HCEC 1CT (cell line): ENCODE measurements at places on chromosomes 2 and 18.

GRCh38 chr2:20182241-20182931 is 42.5 kb downstream of the SDC1 start:
- peak; percentile 43 for DNase-seq

DNA sequence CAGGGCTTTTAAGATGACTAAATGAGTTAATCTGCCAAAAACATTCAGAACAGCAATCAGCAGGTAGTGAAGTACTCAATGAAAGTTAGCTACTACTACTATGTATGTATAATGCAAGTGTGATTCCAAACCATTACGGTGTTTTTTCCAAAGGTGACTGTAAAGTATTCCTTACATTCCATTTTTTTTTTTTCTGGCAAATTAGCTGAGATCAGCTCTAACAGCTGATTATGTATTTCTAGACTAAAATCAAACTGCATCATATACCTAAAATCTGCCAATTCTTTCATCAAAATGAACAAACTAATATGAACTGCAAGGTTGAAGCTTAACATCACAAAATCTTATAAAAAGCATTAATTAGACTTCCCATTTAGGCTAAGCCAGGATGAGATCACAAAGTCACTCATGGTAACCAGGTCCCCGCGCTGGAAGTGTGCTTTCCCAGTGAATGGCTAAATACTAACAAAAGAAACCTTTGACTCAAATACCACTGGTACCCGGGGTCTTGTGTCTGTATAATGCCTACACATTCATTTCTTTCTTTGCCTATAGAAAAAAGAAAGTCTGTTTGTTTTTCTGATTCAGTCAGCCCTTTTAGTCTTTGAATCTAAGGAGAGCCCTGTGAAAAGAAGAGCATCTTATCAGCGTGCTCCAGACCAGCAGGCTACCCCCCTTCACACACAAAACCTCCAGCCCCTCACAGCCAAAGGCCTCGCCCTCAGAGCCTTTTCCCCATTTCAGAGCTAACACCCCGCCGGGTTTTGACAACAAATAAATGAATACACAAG is 88.3 kb downstream of the RBMS1 start:
- DNase-seq, result no peak

DNA sequence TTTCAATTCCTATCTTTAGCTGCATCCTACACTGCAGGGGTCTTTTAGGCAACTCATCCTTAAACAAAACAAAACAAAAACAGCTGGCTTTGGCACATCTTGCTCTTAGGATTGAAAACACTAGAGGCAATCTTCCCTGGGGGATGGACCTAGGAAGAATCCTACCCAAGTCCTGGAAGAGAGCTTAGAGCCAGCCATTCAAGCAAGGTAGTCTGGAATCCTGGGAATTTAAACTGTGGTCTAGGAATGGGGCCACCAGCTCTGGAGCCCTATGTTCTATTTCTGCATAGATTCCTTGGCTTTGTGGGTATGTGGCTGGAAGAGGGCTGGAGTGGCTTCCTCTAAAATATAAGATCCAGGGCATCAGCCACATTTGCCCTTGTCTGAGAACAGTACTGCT is 27.7 kb downstream of the MYL1 start:
- DNase-seq, result no peak

DNA sequence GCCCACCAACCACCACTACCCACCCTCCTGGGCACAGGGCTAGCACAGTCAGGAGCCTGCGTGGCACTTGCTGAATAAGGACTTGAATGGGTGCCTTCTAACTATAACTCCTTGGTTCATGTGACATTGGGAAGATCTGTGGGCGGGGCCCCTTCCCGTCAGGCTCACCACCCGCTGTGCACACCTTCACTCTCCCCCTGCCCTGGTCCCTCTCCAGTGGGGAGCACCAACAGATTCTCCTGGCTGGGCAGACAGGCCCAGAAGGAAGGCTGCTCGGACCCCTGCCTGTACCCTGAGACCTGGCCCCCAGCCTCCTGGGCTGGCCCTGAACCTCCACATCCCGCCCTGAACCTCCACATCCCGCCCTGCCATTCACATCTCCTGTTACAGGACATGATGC is 33.4 kb upstream of the POMC start:
- no peak for DNase-seq

DNA sequence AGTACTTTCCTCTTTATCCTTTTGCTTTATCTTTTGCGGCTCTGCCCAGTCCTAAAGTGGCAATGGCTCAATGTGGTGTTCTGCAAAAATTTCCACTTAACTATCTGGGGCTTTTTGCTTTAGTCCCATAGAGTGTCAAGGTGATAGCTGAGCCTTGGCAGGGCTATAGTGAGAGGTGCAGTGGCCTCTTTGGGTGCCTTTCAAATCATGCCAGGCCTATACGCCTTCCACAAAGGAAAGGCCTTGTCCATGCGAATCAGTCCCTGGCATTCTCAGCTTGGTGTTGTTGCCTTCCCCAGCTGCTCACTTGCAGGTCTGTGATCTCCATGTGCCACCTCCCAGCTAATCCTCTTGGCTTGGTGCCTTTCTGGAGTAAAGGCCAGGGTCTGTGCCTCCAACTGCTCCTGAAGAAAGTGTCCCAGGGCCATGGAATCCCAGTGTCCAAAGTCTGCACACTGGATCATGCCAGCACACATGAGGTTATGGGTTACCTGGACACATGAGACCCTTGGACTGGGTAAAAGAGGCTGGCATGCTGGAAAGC is 26.6 kb downstream of the PAX8 start:
- DNase-seq, result no peak

DNA sequence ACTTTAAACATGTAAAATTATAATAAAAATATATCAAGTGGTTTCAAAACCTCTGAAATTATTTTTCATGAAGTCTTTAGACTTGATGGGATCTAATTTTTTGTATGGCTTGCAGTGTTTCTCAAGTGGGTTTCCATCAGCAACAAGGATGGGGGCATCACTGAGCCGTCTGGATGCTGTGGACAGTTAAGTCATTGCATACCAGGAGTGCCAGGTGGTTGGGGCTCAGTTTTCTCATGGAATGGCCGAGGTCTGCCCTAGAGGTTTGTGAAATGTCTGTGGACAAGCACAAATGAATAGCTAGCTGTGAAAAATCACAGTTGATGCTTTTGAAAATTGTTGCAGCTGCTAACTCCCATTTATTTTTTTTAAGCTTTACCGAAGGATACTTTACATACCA is 1.7 kb downstream of the PRELID3A start:
- peak; percentile 13 for DNase-seq

DNA sequence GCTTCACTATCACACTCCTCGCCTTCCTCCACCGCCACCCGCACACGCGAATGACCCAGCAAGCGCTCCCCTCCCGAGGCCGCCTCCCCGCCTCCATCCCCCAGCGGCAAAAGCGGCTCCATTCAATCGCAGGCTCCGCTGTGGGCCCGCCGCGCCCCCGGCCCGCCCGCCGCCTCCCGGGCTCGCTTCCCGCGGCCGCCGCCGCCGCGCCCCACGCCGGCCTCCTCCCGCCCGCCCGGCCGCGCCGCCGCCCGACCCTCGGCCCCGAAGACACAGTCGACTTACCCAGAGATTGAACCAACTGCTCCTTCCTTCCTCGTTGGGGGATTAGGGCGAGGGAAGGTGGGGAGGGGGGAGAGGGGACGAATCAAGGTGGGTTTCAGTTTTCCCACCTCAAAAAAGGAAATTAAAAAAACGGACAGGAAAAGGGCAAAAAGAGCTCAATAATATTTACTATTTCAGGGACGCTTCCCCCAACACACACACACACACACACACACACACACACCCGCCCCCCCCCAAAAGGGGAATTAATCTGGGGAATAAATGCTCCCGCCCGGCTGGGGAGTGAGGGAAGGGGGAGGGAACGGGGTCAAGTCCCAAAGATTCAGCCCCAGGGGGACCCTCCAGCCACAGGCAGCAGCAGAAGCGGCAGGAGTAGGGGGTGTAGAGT is 743 bp downstream of the XPO1 start:
- DNase-seq, result no peak

DNA sequence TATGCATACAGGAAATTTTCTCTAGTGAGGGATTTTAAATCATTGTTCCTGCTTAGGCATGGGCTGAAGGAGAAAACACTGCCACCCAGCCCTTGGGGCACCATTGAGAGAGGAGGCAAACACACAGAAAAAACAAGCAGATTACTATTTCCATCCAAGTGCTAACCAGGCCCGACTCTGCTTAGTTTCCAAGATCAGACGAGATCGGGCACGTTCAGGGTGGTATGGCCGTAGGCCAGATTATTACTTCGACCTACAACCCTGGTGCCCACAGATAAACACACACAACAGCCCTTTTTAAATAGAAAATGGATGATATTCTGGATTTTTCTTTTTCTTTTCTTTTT is 45.4 kb upstream of the RHOB start:
- DNase-seq, result no peak

GRCh38 chr2:64501946-64502345 is 22.2 kb upstream of the AFTPH start:
- no peak for DNase-seq

- DNase-seq, result peak; percentile 55
Measured at GRCh38 chr18:9613550-9614400, 584 bp downstream of the PPP4R1 start.

GRCh38 chr2:235453605-235454151 is 40.2 kb upstream of the AGAP1 start:
- DNase-seq, result no peak

DNA sequence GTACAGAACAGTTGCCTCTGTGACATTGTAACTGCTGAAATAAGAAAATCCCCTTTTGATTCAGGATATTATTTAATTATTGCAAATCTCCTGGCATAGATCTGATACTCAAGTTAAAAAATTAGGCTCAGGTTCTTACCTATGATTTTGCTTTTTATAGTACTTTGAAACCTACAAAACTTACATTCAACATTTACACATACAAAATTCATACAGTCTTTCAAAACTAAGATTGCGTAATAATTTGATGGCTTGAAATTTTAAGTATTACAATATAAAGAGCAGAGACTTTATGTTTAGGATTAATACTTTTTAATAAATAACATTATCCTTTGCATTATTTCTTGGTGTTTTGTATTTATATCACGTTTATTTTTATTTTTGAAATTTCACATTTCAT is 291.1 kb downstream of the CCDC102B start:
- no peak for DNase-seq

GRCh38 chr18:51988277-51988676 is 351.7 kb upstream of the DCC start:
- DNase-seq, result no peak

- peak; percentile 91 for DNase-seq
Measured at GRCh38 chr2:23445450-23445868, 60.5 kb downstream of the KLHL29 start.
